Right cardiac atrium (tissue), 5 donors: ENCODE measurements at places on chromosomes 16 and 17. TPM values are rescaled to one million over a fixed set of nuclear protein-coding genes. Genes with fewer than 3 reads are reported as not detected.

CD300C gene
- polyA plus RNA-seq = 0.11 TPM

DNA sequence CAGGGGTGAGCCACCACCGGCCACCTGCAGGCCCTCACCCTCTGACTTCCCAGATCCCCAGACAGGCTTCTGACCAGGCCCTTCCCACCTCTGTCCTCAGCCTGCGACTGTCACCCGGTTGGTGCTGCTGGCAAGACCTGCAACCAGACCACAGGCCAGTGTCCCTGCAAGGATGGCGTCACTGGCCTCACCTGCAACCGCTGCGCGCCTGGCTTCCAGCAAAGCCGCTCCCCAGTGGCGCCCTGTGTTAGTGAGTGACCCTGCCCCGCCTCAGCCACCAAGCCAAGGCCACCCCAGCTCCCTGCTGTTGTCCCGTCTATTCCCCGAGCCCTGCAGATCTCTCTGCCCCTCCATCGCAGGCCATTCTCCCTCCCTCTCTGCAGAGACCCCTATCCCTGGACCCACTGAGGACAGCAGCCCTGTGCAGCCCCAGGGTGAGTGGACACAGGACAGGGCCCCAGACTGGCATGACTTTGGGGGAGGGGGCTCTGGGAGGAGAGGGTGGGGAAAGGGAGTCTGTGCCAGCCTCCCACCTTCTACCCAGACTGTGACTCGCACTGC lies 1.9 kb downstream of the NTN3 start:
- peak; percentile 55 for DNase-seq

CD300E gene
- polyA plus RNA-seq = 0.45 TPM

DNA sequence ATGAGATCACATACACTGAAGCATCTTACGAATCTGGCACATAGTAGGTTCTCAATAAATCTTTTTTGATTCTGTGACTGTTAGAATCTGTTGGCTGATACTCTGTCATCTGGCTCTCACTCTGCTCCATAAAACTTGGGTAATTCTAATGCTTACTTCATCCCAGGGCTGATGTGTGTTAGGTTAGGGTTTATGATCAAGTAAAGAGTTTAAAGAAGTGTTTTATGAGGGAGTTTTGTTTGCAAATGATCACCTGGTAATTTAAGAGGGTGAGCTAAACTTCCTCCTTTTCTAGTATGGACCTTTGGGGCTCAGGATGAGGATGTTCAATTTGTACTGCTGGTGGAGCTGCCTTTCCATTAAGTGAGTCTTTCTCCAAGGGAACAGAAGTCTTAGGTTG lies 364.1 kb downstream of the WWOX start:
- DNase-seq = no peak

- DNase-seq = peak; percentile 45
These were observed 13.3 kb downstream of the SNN start for GRCh38 chr16:11681556-11681955.

ALOXE3 gene
- polyA plus RNA-seq = not detected

DNA sequence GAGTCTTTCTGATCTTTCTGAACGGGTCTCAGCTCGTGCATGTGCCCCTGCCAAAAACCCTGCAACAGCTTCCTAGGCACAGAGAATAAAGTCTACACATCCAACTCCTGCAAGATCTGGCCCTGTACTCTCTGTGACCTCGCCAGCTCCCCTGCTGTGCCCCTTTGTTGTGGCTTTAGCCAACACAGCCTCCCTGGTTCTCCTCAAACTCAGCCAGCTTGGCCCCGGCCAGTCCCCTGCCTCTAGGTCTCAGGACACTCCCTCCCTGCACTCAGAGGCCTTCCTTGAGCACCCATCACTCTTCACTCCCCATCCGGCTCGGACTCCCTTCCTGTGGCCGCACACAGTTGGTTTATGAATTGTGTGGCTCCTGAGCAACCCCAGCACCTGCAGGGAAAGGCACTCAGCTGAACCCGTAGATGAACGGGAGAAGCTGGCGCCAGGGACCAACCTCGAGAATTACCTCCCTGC lies 1.4 kb downstream of the CEP131 start:
- no peak for DNase-seq

GRCh38 chr16:87442581-87442966 lies 50.2 kb downstream of the ZCCHC14 start:
- no peak for DNase-seq

DNA sequence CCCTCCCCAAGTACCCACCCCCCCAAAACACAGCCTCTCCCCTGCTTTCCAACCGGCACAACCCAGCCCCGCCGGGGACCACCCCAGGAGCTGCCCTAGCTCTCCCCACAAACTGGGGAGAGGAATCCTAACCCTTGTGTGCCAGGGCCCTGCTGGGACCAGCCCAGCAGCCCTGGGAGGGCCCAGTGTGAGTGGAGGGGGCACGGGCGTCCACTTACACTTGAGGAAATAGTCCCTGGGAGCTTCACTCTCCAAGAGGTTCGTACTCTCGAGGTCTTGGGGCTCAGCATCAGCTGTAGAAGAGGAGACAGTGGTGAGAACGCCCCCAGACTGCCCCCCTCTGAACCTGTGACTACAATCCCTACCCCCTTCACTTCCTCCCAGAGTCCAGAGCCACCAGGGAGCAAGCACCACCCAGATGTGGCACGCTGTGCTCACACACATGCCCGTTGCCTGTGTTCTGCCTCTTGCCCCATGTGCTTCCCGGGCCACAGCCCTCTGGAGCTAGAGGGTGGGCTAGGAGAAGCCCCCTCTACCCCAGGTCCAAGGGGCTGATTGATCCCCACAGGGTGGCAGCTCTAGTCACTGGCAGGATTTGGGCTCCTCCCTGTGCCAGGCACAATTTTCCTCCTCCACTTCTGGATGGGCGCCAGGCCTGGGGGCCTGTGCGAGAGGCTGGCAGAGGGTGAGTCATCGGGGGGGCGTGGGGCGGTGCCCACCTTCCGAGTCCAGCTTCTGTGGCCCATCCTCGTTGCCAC lies 3.0 kb downstream of the TRIM47 start:
- DNase-seq = peak; percentile 72

CNGB1 gene
- polyA plus RNA-seq = not detected

DNA sequence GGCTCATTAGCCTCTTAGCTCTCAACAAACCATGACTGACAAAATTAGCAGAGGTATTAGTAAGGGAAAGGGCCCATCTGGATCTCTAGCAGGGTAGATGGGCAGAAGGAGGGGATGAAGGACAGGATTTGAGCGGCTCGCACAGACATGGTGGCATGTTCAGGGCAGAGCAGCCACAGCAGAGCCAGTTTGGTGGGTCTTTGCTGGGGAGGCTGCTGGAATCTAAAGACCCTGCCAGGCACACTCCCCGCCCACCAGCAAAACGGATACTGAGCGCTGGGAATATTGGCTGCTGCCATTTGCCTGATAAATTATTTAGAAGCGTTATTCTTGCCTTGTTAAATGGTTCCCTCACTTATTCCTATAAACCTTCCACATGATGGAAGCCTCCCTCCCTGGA lies 20.7 kb upstream of the NAT9 start:
- DNase-seq = peak; percentile 5

DNA sequence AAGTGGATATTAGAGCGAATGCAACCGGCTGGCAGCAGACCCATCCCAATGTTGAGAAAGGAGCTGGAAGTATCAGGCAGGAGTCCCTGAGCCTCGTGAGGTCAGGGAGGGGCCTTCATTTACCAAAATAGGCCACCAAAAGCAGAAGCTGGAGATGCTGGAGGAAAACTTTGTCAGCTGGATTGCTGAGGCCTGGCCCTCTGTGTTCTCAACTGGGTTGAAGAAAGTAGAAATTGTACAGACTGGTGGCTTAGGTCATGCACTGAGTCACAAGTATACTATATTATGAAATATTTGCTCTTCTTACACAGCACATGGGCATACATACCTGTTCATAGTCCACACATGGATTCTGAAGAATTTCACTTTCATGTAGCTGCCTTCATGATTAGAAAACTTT lies 23.2 kb upstream of the TEKT3 start:
- DNase-seq = no peak

DNA sequence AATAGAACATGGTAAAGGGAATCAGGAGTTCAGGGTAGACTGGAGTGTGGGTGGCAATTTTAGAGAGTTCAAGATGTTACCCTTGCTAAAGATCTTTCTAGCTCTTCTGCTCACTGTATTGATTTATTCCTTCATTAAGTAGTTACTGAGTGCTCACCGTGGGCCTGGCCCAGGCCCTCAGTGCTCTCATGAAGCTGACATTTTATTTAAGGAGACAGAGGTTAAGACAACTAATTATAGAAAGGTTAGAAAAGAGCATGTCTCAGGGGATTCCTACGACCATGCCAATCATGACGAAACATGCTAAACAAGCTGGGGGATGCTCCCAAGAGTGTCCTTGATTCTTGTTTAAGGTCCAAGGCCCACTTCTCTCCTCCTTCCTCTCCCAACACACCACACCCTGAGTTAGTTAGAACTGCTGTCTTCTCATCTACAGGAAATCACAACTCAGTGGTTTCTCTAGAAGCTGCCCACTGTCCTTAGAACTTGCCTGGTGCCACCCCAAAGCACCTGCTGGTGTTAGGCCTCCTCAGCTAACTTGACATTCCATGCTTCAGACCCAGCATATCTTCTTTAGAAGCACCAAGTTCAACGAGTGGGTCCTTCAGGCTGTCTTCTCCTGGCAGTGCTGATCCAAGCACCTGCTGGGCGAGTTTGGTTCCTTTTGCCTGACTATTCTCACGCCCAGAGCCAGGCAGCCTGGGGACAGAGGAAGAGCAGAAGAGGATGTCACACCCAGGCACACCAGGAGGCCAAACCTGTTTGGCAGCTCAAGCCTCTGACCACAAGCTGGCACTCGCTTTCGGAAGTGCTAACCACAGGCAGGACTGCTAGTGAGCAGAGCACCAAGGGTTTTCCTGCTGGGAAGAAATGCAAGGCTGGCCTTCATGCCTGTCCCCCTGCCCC lies 79.0 kb downstream of the GAS7 start:
- DNase-seq = peak; percentile 82

SLC12A3 gene
- polyA plus RNA-seq = not detected
